ENCODE measurements at places on chromosomes 13 and 19.

DNA sequence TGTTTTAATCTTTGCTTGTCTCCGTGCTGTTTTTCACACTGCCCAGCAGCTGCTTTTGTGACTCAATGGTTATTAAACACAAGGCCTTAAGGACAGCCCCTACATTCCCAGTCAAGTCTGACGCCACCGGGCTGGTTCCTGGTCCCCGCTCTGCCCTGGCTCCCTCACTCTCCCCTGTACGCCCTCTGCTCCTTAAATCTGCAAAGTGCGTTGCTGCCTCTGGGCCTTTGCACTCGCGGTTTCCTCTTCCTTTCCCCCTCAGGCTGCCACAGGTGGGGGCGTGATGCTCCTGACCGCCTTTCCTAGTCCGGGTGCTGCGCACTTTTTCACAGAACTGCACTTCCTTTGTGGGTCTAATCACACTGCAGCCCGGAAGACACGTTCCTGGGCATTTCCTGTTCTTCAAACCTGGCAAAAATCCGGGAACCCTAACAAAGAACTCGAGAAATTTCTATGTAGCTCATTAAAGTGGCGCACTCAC, 25.6 kb downstream of the NOSIP start:
- no peak for DNase-seq

GRCh38 chr19:39038098-39038497, 5.7 kb upstream of the FBXO27 start:
- no peak for DNase-seq

GRCh38 chr13:110162866-110163658, 143.9 kb downstream of the COL4A1 start:
- no peak for DNase-seq

GRCh38 chr13:30418717-30419459, 3.4 kb upstream of the UBE2L5 start:
- no peak for DNase-seq

DNA sequence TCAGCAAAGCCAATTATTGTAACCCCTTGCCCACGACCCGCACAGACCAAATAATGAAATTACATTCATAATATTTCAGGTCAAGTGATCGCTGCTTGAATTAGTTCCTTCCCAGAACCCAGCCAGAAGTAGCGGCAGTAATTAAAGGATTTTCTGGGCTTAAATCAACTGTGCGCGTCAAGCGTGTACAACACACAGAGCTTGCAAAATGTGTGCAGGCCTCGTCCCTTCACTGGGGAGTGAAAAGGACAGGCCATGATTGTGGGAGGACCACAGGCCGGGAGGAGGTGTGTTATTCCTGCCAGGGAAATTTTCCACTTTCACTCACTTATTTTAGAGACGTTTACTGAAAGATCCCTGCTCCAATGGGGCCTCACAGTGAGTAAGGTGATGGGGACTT, 84.9 kb downstream of the CHST8 start:
- DNase-seq, result no peak

DNA sequence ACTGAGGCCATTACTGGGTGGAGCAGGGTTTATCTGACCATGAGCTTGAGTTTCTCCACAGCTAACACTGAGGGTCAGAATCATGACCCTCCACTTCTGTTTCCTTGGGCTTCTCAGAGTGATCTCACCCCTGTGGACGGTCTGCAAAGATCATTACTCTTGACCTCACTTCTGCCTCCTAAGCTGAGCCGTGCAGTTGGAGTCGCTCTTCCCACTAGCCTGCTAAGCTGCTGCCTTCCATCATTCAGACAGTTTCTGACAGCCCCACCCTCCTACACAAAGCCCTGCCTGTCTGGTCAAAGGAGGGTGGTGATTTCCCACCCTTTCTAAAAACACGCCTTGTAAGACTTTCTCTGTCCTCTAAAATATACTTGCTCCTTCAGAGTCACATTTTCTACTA, 9.3 kb upstream of the FRY start:
- no peak for DNase-seq

DNA sequence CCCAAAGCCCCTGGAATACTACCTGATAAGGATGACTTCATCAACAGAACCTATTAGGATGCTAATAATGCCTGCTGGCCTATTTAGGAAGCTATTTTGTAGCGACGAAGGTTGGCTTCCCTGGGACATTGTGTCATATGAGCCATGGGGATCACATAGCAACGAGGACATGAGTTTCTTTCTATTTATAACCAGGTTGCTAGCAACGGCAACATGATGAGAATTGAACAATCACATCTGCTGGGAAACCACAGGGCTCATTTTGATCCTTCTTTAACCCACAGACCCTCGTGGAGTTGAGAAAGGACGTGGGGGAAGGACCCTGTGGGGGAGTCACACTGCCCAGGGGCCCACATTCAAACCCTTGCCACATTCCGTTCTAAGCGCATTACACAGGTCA, 172.2 kb downstream of the COL4A1 start:
- DNase-seq, result no peak

DNA sequence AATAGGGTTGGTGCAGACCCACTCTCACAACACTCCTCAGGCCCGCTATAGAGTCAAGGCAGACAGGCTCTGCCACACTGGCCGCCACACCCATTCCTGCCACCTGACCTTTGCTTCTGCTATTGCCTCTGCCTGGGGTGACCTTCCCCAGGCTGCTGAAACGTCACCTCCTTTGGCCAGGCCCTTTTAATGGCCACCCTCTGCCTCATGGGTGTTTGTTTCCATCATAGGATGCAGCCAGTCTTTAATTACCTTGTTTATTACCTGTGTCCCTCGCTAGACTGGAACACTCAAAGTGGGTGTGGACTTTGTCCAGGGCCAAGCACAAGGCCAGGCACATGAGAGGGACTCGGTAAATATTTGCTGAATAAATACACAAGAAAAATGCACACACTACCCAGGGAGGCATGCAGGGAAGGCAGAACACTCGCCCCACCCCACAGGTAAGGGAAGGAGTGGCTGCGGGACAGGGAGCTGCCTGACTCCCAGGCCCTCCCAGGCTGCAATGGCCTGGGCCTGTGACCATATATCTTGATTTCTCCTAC, 3.2 kb downstream of the LSM4 start:
- no peak for DNase-seq

DNA sequence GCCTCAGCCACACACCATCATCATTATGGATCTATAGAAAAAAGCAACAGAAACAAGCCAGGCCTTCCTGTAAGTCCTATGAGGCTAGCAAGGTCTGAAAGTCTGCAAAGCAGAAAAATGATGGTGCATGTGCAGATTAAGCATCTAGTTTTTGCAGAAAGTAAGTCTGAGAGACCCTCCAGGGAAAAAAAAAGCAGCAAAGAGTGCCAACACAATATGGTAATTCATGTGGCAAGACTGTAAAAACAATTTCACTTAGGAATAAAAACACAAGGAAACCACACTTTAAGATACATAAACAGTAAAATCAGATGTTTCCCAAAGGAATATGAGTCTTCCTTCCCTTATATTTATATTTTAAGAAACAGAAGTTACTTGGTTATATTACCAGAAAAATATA, 112.3 kb upstream of the FBXL3 start:
- no peak for DNase-seq

DNA sequence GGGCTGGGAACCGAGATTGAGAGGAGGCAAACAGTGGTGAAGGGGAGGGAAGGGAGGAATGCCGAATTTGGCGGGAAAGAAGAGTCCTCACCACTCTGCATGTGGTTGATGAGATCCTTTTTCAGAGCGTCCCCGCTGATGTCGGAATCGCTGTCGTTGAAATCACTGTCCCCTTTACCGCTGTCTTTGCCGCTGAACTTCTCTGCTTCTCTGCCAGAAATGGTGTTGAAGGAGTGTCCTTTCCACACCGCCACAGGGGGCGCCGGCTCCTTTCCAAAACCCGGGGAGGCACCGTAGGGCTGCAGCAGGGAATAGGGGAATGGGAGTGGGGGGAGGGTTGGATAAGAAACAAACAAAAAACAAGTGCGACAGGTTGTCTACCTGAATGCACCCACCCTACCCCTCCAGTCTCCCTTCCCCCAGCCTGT, 3.1 kb downstream of the PCDH8 start:
- no peak for DNase-seq
